Activated CD4-positive, alpha-beta T cell treated with anti-CD3 and anti-CD28 coated beads for 1 hour (primary cell): ENCODE measurements at places on chromosomes 7 and 10.

- DNase-seq = no peak
Measured at GRCh38 chr7:2045559-2046405, 187.0 kb downstream of the MAD1L1 start.

DNA sequence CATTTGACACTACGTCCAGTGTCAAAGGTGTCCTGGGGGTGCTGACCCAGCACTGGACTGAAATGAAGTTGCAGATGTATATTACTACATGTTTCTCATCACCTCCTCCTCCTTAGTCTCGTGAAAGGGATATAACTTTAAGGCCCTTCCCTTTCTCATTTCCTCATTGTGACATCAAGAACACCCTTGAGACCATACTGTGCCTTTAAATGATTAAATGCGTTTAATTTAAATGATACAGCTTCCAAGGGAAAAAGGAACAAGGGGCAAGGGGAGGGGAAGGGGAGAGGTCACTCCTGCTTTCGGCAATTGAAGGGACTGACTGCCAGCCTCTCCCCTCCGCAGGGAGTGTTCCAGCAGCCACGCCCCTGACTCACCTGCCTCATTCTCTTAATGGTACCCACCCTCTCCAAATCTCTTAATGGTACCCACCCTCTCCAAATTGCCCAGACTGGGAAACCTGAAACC is 80.5 kb upstream of the KMT2E start:
- DNase-seq = no peak

DNA sequence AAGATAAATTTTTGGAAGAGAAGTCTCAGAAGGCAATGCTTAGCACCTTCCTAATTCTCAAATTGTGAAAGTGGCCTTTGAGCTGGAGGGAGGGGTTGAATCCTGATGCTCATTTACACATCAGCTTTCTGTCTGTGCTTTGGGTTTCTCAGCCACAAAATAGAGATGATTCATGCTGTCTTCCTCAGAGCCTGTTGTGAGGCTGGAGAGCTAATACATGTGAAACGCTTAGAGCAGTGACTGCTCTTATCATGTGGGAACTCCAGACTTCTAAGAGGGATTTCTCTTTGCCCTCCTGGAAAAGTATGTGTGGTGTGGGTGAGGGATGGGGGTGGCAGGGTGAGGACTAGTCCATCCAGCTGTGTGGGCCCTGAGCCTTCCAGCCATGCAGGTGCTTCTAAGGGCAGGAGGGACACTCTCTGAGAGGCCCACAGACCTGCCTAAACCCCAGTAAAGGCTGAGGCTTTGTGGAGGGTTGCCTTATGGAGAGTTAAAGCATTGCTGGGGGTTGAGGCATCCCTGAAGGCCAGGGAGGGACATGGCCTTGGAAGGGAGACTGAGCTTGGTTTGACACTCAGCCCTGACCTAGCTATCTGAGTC is 4.8 kb upstream of the EVX1 start:
- no peak for DNase-seq

DNA sequence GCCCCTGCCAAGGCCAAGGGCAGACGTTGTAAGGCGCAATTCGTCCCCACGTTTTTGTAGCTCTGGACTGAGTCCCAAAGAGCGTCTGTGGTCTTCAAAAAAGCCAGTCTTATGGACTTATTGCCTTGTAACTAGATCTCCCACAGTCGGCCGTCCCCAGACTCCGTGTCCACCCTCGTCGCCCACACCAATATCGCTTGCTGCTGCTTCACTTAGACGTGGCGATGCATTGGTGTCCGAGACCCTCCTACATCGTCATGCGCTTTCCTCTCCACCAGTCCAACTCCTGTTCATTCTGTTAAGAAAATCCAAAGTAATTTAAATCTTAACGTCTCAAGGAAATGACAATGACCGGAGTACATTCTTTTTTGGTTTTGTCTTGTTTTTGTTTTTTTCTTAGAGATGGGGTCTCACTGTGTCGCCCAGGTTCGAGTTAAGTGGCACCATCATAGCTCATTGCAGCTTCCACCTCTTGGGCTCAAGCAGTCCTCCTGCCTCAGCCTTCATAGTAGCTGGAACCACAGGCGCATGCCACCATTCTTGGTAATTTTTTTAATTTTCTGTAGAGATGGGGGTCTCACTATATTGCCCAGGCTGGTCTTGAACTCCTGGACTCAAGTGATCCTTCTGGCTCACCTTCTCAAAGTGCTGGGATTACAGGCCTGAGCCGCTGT is 851 bp downstream of the KIFBP start:
- no peak for DNase-seq

GRCh38 chr7:81161451-81162075 is 242.7 kb upstream of the SEMA3C start:
- DNase-seq = no peak

- no peak for DNase-seq
Measured at GRCh38 chr7:42831006-42831717, 80.7 kb downstream of the C7orf25 start.

DNA sequence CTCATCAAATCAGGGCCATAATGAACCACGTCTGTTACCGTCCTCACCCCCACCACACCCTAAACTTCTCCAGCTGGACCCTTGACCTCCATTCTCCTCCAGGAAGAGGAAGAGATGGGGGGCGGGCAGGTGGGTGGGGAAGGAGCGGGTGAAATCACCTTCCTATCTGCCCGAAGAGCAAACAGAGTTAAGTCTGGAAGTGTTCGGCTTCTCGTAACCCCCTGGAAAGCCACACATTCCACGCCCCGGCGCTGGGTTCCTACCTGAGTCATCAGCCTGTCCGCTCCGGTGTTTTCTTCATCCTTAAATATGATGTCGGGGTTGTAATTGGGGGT is 736 bp downstream of the SHH start:
- DNase-seq = no peak

DNA sequence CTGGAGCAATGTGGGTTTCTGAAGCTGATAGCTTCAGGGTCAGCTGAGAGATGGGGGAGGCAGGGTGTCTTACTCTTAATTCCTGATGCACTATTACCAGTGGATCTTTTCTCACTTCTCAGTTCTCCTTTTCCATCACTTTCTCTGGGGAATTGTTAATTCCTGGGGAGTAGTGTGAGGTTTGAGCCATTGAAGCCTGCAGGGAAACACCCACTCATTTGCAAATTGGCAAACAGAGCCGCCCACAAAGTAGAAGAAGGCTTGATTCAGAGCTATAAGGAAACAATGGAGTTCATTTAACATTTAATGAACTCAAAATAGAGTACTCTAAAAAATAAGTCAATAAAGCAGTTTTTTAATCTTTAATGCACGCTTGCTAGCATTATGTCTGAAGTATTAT is 4.3 kb upstream of the TECTB start:
- DNase-seq = no peak

- DNase-seq = no peak
Measured at GRCh38 chr10:22278441-22278782, 37.8 kb upstream of the COMMD3 start.

DNA sequence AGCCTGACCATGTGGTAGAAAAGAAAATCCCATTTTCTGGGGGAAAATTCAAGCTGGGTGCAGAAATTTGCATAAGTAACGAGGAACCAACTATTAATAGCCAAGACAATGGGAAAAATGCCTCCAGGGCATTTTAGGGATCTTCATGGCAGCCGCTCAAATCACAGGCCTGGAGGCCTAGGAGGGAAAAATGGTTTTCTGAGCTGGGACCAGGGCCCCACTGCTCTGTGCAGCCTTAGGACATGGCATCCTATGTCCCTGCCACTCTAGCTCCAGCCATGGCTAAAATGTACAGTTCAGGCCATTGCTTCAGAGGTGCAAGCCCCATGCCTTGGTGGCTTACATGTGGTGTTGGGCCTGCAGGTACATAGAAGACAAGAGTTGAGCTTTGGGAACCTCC is 459.0 kb downstream of the PCDH15 start:
- no peak for DNase-seq

DNA sequence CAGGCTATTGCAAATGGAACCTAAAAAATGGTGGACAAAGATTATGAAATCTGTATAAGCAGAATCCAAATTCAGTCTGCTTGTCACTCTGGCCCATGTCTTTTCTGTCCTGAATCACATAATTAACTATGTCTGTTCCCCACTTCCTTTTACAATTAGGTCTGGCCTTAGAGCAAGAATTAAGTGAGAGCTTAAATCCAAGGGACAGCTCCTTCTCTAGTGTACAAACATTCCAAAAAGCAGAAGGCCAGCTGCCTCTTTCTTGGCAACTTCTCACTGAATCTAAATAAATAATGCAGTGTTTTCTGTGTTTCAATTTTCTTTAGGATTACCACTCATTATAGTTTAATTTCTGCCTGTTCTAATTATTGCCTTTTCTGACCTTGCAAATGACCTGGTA is 39.3 kb upstream of the NEBL start:
- no peak for DNase-seq

DNA sequence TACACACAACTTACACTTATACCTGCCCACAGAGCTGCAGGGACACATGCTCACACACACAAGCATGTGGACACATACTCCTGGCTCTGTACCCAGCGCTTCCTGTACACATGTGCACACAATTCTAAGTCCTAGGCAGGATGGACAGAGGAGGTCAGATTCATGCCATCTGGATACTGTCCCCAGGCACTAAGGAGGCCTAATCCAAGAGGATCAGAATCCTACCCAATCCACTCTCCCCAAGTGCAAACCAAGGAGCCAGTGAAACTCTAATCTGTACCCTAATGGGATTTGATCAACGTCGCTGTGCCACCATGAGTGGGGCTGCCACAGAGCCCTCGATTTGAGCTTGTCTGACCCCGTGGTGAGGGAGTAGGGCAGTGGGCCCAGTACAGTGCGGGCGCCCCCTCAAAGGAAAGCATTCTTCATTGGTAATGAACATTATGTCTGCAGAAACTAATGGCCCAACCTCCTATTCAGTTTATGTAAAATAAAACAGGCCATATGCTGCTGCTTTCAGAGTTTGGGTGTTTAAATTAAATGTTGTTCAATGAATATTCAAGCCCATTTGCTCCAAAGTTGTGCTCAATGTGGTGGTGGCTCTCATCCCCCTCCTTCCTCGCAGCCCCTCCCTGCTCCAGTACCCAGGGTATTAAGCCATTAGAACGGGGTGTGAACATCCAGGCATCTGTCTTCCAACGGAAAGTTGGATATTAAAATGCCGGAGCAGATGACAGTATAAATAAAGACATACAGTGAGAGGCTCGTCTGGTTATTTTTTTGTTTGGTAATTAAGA is 26.4 kb downstream of the RPS24 start:
- DNase-seq = no peak

GRCh38 chr10:34698979-34699378 is 116.1 kb downstream of the PARD3 start:
- no peak for DNase-seq

DNA sequence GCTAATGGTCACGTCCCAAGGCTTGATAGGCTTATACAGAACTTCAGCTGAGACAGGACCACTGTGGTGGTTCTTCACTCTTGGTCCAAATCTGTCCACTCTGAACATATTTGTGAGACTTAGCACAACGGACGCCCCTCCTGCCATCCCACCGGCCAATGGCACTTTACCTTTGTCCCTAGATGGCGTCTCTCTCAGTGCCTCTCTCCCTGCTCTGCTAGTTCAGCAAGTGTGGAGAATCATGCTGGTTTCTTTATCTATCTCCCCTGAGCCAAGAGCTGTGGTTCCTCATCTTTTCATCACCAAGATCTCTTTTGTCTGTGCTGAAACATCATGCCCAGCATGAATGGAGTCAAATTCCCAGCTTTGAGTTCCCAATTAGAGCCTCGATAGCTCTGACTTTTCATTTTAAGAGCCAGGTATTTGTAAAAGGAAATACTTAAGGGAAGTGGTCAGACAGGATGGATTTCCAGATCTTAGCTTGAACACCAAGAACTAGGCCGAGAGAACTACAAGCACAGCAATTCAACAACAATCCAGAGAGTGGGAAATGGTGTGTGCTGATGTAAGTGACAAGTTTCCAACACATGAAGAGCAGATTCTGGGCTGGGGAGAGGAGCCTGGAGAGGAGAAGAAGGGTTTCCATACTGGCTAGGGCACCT is 69.5 kb downstream of the ZNF800 start:
- no peak for DNase-seq

- DNase-seq = no peak
Measured at GRCh38 chr7:105496521-105496920, 25.6 kb downstream of the PUS7 start.

GRCh38 chr7:18320971-18321567 is 174.5 kb upstream of the HDAC9 start:
- DNase-seq = no peak

DNA sequence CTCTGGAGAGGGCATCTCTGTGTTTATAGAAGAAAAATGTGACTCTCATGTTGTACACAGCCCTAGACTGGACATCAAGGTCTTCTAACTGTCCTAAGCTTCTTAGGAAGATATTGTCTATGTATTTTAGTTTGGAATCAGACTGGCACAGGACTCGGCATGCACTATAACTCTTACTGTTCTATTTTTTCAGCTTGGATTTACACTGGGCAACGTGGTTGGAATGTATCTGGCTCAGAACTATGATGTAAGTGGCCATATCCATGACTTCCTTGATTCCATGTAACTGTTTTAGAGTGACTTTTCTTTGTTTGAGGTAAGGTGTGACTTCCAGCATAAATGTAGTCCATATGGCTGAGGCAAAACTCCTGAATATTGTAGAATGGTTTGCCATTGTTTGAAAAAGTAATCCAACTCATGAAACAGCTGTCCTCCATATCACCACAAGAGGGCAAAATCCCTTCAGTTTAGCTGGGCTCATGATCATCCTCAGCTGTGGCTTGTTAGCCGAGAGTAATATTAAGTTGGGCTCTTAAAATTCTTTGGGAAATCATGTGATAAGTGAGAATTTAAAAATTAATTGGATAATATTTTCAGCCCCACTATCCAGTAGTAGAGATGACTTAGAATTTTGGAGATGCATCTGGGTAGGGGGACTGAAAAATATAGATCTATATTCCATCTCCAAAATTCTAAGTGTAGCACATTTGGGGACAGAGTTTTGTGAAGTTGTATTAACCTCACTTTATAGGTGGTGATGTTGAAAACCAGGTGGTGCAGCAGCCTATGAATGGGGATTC is 10.4 kb downstream of the STMP1 start:
- DNase-seq = no peak

DNA sequence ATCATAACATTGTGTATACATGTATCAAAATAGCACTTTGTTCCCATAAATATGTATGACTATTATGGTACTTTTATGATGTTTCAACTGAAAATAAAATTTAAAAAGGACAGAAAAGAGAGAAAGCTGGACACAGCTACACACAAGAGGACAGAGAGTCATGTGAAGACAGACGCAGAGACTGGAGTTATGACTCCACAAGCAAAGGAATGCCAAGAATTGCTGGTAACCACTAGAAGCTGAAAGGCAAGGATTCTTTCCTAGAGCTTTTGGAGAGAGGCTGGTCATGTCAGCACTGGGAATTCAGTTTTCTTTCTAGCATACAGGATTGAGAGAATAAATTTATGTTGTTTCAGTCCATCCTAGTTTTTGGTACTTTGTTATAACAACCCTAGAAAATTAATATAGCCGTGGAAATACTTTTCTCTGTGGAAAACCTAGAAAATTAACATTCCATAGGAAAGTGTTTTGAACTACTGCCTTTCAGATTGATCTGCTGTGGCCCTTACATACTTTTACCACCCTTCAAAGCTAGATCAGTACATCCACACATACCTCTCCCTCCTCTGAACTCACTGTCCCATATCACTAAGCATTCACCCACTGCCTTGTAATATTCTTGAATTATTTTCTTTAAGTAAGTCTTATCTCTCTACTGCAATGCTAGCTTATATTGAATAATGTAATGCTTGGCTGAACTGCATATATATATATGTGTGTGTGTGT is 575.3 kb downstream of the IPMK start:
- DNase-seq = no peak

- DNase-seq = no peak
Measured at GRCh38 chr10:89556600-89556999, 21.2 kb upstream of the SLC16A12 start.
